ENCODE measurements at places on chromosomes 6 and 20. TPM values are rescaled to one million over a fixed set of nuclear protein-coding genes. Genes with fewer than 3 reads are reported as not detected.

DNA sequence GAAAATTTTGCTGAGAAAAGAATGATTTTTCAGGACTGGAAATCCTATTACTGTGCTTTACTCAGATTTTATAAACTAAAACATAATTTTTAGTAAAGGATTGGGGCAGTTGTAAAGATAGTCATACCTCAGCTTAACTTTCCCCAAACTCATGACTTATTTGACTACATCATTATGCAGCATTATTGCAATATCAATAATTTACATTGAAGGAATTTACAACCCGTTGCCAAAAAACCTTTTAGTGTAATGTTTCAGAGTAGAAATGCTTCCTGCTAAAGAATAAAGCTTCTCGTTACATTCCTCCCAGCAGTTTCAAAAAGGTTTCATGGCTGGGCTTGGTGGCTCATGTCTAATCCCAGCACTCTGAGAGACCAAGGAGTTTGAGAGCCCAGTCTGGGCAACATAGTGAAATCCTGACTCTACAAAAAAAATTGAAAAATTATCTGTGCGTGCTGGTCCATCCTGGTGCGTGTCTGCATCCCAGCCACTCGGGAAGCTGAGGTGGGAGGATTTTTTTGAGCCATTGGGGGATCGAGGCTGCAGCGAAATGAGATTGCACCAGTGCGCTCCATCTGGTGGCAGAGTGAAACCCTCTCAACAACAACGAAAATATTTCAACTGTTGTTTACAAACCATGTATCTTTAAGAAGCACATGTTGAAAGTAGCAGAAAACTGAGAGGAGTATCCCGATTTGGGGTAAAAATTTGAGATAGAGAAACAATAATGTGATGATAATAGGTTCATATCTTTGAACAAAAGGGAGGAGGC is 4.4 kb downstream of the AMD1 start:
- H3K4me3 ChIP-seq = peak overlapping the region; percentile 9
- peaks cover 59% of the 10 kb centered on the region for H3K4me1 ChIP-seq
- no peaks in the 10 kb centered on the region for H3K36me3 ChIP-seq
- H3K27me3 ChIP-seq = no peaks in the 10 kb centered on the region

DNA sequence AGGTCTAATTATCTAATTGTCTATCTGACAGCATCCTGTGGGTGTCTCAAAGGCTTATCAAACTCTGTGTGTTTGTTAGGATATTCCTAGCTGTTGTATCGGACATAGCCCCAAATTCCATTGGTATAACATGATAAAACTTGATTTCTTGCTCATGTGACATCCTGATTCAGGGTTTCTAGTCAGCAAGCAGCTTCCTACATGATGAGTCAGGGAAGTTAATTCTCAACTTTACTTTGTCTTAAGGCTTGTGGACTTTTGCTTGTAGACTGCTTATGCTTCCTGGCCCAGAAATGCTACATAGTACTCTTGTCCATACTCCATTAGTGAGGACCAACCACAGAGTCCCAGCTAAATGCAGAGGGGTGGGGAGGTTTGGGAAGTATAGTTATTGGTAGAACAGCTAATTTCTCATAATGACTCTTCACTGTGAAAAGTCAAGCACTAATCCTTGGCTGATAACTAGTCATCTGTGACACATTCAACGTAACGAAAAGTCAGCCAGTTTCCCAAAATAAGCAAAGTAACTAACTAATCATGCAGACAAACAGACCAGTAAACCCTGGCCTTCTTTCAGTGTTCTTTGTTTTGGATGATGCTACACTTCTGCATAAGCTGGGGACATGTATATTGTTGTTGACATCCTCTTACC is 25.8 kb downstream of the NKAIN2 start:
- DNase-seq = no peak
- no peaks in the 10 kb centered on the region for H3K36me3 ChIP-seq
- no peak overlapping the region for H3K27ac ChIP-seq
- no peaks in the 10 kb centered on the region for H3K27me3 ChIP-seq

Gene NHLRC1
- total RNA-seq = 2.6 TPM

Gene OR2H1
- not detected for total RNA-seq

Gene CLPSL2
- not detected for total RNA-seq

GRCh38 chr6:76418560-76419223 is 346.2 kb upstream of the IMPG1 start:
- H3K4me1 ChIP-seq = no peaks in the 10 kb centered on the region
- no peak for DNase-seq
- no peaks in the 10 kb centered on the region for H3K36me3 ChIP-seq
- no peak overlapping the region for H3K4me3 ChIP-seq
- no peak overlapping the region for H3K27ac ChIP-seq
- H3K27me3 ChIP-seq = no peaks in the 10 kb centered on the region

- no peaks in the 10 kb centered on the region for H3K27me3 ChIP-seq
- H3K27ac ChIP-seq = no peak overlapping the region
- no peak overlapping the region for H3K4me3 ChIP-seq
- H3K4me1 ChIP-seq = no peaks in the 10 kb centered on the region
These were observed 97.0 kb downstream of the TRERF1 start for GRCh38 chr6:42354702-42355101.

DNA sequence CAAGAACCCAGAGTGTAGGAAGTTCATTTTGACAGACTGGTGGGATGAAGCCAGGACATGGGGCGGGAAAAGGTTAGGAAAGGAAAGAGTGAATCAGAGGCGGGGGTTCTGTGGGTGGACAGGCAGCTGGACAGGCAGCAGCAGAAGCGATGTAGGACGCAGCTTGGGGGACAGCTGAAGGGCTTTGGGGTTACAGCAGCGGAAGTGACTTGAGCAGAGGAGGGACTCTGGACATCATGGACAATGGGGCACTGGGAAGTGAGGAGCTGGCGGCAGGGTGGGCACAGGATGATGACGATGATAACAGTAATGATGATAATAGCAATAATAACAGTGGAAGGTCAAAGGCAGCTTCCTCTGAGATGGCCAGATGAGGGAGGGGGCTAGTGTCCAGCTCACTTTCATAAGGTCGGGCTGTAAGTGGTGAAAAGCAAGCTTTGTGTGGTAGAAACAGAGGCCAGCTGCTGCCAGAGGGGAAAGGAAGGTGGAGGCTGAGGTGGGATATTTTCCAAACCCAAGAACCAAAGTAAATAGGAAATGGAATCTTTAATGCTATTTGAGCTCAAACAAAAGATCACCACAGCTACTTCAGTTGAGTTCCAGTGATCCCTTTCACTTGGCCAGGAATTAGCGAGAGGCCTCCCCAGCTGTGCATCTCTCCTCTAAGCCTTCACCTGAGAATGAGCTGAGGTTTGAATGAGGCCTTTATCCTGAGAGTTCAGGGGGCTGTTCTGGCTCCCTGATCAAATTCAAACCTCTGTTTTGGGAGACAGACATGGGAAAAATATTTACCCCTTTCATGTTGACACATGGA is 433.5 kb downstream of the DHX35 start:
- no peaks in the 10 kb centered on the region for H3K4me1 ChIP-seq
- no peak overlapping the region for H3K4me3 ChIP-seq
- no peaks in the 10 kb centered on the region for H3K27me3 ChIP-seq
- DNase-seq = no peak
- H3K27ac ChIP-seq = no peak overlapping the region
- H3K36me3 ChIP-seq = no peaks in the 10 kb centered on the region

Gene PXDC1
- 118 TPM for total RNA-seq

DNA sequence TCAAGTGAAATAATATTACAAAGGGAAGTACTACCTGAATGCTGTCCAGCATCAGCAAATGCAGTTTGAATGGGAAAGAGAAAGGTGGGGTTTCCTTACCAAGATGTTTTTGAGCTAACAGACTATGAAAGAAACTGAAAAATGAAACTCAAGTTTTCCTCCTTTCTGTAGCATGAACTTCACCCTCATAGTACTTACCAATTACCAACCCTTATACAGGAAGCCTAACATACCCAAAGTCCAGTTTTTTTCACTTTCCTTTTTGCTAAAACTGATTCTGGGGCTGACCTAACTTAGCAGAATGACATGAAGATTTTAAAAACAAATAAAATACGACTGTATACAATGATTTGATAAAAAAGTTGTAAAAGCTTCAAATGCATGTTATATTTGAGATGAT is 5.2 kb downstream of the ZNFX1 start:
- no peak overlapping the region for H3K4me3 ChIP-seq
- H3K27ac ChIP-seq = no peak overlapping the region
- peaks cover 61% of the 10 kb centered on the region for H3K4me1 ChIP-seq
- H3K36me3 ChIP-seq = peaks cover 4% of the 10 kb centered on the region

DNA sequence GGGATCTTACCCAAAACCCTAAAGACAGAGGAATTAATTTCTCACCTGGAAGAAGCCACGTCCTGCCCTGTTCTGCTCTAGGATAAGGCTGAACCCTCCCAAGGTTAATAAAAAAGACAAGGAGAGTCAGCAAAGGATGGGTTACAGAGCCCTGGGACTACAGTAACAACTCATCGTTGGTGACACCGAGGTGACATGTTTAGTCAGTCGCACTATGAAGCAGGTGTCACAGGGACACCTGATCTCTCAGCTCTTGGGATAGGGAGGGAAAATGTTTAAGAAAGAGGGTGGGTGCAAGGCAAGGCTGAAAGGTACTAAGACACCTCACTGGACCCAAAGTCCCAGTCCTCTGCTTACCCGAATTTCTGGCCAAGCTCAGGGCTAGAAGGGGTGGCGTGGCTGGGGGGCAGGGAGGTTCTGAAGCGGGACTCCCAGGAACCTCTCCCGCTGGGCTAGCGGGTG is 562 bp downstream of the MOCS1 start:
- peak overlapping the region; percentile 88 for H3K27ac ChIP-seq
- H3K4me3 ChIP-seq = peak overlapping the region; percentile 6
- DNase-seq = no peak
- H3K36me3 ChIP-seq = no peaks in the 10 kb centered on the region
- H3K4me1 ChIP-seq = peaks cover 20% of the 10 kb centered on the region

DNA sequence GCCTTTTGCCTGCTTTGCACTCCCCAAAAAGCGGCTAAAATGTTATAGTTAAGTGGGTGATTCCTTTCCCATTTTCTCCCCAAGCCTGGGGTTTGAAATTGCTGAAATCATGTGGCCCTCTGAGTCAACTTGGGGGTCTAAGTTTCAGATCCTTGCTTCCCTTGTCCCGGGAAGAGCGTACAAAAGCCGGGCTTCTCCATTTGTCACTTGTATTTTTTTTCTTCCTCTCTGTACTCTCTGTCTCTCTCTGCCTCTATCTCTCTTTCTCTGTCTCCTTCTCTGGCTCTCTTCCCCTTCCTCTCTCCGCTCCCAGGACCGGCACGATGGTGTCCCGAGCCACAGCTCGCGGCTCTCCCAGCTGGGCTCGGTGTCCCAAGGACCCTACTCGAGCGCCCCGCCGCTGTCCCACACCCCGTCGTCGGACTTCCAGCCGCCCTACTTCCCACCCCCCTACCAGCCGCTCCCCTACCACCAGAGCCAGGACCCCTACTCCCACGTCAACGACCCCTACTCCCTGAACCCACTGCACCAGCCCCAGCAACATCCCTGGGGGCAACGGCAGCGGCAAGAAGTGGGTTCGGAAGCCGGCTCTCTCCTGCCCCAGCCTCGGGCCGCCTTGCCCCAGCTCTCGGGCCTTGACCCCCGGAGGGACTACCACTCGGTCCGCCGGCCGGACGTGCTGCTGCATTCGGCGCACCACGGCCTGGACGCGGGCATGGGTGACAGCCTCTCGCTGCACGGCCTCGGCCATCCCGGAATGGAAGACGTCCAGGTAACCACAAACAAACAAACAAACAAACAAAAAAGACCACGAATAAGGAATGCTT is 4.6 kb downstream of the TFAP2B start:
- no peaks in the 10 kb centered on the region for H3K36me3 ChIP-seq
- no peak overlapping the region for H3K27ac ChIP-seq
- no peak for DNase-seq
- H3K4me3 ChIP-seq = no peak overlapping the region
- peaks cover 54% of the 10 kb centered on the region for H3K27me3 ChIP-seq
- H3K4me1 ChIP-seq = peaks cover 4% of the 10 kb centered on the region

GRCh38 chr6:17334265-17334664 is 53.1 kb downstream of the RBM24 start:
- no peak overlapping the region for H3K27ac ChIP-seq
- no peak for DNase-seq
- H3K27me3 ChIP-seq = no peaks in the 10 kb centered on the region
- no peaks in the 10 kb centered on the region for H3K36me3 ChIP-seq
- no peak overlapping the region for H3K4me3 ChIP-seq
- no peaks in the 10 kb centered on the region for H3K4me1 ChIP-seq

DNA sequence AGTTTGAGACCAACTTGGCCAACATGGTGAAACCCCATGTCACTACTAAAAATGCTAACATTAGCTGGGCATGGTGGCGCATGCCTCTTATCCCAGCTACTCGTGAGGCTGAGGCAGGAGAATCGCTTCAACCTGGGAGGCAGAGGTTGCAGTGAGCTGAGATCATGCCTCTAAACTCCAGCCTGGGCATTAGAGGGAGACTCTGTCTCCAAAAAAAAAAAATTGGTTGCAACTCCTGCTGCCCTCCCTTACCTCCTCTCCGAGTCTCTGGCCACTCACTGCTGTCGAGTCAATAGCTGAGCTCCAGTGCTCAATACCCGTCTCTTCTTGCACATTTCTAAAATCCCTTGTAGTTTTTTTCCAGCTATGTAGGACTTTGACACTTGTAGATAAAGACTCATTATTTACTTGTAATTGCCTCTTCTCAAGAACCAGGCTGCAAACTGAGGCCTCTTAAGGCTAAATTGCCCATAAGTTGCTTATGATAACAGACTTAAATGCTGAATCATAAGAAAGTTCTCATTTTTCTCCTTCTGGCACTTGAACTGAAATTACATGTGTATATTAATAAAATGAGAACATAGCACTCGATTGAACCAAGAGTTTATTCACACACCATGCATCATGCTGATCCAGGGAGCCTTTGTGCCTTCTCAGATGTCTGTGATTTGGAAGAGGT is 13.8 kb downstream of the HECA start:
- no peak for DNase-seq
- no peaks in the 10 kb centered on the region for H3K36me3 ChIP-seq
- no peak overlapping the region for H3K27ac ChIP-seq
- no peak overlapping the region for H3K4me3 ChIP-seq
- no peaks in the 10 kb centered on the region for H3K27me3 ChIP-seq

DNA sequence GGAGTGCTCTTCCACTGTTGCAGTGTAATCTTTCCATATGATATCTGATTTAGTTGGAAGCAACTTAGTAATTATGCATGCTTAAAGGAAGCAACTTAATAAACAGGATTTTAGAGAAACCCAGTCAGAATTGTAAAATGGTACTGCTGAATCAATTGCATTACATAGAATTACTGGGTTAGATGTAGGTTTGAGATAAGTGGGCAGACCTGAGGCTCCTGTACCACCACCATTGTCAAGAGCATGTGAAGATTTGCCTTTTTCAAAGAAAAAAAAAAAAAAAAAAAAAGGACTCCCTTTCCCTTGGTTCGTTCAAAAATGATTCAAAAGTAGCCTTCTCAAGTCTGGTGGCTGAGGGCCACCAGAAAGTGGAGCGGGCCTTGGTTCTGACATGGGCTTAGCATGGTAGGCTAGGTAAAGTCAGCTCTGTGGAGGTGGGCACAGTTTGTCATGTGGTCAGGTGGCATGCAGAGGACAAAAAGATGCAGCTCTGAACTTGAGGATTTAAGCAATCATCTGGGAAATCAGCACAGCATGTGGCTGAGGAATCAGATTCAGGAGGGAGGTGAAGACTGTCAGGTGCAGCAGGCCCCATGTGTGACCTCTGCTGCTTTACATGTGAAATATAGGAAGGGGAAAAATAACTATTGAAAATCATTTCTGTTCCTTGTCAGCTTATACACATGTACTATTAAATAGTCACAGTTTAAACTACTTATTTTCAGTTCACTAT is 32.4 kb downstream of the ARID1B start:
- no peaks in the 10 kb centered on the region for H3K27me3 ChIP-seq
- no peak overlapping the region for H3K4me3 ChIP-seq
- no peak for DNase-seq
- H3K36me3 ChIP-seq = no peaks in the 10 kb centered on the region
- peaks cover 29% of the 10 kb centered on the region for H3K4me1 ChIP-seq

Gene HCK
- 68.1 TPM for total RNA-seq

Gene PDYN
- not detected for total RNA-seq

Measured in upper lobe of left lung (tissue), 6 donors.